ENCODE measurements at places on chromosomes 6 and 20.

DNA sequence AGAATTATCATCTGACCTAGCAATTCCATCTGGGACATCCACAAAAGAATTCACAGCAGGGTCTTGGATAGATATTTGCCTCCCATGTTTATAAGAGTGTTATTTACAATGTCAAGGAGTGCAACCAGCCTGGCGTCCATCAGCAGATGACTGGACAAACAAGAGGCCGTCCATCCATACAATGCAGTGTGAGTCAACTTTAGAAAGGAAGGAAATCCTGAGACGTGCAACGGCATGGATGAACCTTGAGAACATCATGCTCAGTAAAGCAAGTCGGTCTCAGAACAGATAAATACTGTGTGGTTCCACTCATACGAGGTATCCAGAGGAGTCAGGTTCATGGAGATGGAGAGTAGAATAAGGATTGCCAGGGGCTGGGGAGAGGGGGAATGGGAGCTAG is 46.4 kb downstream of the FOXF2 start:
- no peak for DNase-seq

GRCh38 chr6:49522710-49523593 is 23.2 kb downstream of the GLYATL3 start:
- DNase-seq = no peak

GRCh38 chr6:11712760-11713159 is 65.8 kb downstream of the ADTRP start:
- DNase-seq = no peak

DNA sequence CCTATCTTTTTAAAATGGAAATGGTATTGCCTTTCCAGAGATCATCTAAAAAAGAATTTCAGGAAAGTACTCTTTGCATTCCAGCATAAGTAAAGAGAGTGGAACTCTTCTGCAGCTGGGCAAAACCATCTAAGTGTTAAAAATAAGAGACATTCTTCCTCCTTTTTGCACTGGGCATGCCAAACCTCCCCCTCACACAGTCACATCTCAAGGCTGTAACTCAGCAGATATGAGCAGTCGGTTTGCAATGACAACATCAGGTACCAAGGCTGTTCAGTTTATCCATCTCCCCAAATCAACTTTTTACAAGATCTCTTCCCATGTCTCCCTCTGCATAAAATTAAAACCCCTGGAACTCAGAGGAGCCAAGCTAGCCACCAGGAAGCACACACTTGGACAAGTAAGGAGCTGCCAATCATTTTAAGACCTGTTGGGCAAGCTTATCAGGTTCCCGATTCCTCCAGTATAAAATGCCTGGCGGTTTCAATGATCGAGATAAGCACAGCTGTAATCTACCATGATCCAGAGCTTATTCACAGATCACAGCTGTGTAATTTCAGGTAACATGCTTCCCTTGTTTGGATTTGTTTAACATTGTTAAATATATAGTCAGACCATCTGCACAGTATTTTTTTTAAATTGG is 23.2 kb downstream of the ID4 start:
- no peak for DNase-seq

- no peak for DNase-seq
These were observed 43.6 kb downstream of the NFATC2 start for GRCh38 chr20:51498765-51499540.

DNA sequence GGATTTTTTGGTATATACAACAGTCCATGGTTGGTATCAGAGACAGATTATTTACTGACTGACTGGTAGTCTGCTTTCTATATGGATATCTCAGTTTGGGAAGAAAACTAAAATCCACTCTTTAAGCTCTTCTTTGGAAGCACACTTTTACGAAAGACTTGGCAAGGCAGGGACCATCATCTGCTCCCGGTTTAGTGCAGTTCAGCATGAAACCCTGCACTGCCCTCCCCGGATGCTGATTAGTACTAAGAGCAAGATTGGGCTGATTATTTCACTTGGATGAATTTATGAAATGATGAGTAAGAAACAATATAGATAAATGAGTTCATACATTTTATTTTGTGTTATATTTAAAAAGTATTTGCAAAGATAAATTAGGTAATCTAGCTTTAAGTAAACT is 56.3 kb downstream of the RGS17 start:
- DNase-seq = no peak

- DNase-seq = no peak
These were observed 459.8 kb upstream of the RUNX2 start for GRCh38 chr6:44868335-44868668.

GRCh38 chr6:116022841-116023445 is 37.7 kb downstream of the FRK start:
- DNase-seq = no peak

- no peak for DNase-seq
These were observed 54.7 kb upstream of the PDE7B start for GRCh38 chr6:135796643-135797305.

DNA sequence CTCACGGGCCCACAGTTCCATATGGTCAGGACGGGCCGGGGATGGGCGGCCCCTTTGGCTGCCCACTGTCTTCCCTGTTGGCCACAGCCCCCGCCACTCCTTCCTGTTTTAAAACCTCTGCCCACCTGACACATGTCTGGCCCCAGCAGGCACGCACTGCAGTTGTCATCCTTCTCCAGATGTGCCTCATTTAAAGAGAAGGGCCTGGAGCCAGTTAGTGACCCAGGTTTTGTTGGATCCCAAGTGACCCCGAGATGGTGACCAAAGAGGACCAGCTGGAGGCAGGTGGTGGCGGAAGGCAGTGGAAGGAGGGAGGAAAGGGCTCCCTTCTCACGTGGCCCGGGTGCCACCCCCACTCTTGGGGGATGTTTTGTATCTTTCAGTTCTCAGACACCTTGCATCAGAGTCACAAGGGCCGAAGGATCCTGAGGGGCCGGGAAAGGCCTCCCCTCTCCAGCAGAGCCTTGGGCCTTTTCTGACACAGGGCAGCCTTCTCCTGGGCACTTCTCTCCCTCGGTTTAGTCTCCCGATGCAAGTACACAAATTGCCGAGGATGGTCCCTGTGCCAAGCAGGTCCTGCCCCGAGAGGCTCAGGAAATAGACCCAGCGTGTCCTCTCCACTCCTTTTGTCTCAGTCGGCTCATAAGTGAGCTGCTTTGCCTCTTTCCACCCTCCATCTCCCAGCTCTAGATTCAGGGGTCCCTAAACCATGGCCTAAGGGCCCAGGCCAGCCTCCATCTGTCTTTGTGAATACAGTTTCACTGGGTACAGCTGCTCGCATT is 117.6 kb downstream of the SULF2 start:
- no peak for DNase-seq

- no peak for DNase-seq
These were observed 171.9 kb downstream of the JARID2 start for GRCh38 chr6:15417811-15418210.

- DNase-seq = no peak
These were observed 128.9 kb downstream of the KIF13A start for GRCh38 chr6:17858584-17858983.

GRCh38 chr6:43983191-43983590 is 144.1 kb downstream of the MRPL14 start:
- no peak for DNase-seq

DNA sequence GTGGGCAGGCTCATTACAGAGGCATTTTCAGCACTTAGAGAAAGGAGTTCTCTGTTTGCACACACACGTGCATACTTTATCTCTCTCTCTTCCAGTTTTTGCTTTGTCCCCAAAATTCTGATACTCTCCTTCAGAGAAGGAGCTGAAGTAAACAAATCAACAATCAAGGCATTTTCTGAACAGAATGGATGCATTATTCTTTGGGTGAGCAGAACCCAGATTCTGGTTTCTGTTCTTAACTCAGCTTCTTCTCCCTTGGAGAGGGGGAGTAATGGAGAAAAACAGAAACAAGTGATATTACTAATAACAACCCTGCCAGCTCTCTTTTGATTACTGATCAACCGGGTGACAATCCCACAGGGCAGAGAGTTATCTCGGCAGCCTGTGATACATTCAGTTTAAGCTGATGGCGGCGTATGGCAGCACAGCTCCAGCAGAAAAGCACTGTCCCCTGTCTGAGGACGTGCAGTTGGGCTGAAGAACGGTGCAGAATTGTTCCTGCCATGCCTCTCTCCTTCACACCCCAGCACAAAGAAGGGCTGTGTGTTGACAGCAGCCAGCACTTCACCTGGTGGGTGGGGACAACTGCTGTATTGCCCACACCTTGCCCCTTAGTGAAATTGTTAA is 47.3 kb upstream of the SASH1 start:
- no peak for DNase-seq

GRCh38 chr6:149445095-149445466 is 39.7 kb downstream of the ZC3H12D start:
- DNase-seq = no peak

- no peak for DNase-seq
These were observed 27.4 kb downstream of the MGME1 start for GRCh38 chr20:17995967-17996819.

DNA sequence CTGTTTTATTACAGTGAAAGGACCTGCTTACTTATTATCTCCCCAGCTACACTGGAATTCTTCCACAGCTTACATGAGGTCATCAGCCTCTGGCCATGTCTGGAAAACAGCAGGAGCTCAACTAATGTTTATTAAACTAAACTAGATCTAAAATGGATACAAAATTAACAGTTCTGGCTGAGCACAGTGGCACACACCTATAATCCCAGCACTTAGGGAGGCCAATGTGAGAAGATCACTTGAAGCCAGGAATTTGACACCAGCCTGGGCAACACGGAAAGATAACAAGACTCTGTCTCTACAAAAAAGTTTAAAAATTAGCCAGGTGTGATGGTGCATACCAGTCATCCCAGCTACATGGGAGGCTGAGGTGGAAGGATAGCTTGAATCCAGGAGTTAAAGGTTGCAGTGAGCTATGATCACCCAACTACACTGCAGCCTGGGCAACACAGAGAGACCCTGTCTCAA is 220.8 kb upstream of the MARCKS start:
- no peak for DNase-seq

DNA sequence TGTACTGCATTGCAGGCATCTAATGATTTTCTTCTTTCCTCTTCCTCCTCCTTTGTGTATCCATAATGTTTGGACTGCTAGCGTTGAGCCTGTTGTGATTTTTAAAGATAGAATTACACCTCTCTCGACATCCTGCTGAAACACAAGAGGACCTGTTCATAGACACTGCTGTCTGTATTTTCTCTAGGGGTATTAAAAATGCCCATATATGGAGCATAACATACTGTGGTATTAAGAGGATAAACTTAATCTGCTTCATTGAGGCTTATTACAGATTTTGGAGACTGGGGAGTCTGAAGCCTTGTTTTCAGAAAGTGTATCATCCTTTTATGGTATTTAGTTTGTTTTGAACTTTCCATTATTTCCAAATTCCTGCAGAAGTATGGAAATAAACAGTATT is 414.3 kb downstream of the CDKAL1 start:
- no peak for DNase-seq

- DNase-seq = no peak
These were observed 27.8 kb downstream of the TNFAIP3 start for GRCh38 chr6:137894779-137895385.

DNA sequence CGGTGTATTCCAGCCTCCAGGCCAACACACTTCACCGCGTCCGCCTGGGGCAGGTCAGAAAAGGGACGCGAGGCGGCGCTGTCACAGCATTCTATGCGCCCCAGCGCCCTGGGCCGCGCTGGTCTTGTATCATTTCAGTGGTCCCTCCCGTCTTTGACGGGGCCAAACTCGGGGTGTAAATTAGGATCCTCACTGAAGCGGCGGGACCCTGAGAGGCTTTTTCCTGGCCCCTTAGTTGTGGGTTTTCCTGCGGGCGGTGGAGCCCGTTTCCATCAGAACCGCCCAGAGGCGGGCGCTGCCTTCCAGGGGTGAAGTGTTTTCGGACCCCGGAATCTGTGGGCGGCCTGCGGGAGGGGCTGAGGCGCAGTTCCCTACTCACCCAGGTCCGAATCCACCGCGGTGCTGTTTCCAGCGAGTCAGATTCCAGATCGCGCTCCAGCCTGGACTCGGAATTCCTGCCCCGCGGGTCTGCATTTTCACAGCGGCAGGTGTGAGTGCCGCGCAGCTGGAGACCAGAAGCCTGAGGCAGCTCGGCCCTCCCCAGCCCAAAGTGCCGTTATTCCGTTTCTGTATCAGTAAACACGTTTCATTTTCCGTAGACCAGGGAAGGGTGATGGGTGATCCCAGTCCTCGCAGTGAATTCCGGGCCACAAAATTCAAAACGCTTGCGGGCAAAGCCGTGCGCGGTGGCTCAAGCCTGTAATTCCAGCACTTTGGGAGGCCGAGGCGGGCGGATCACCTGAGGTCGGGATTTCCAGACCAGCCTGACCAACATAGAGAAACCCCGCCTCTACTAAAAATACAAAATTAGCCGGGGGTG is 3.9 kb upstream of the MICB start:
- DNase-seq = no peak

GRCh38 chr20:31833130-31833930 is 12.1 kb downstream of the FOXS1 start:
- no peak for DNase-seq

DNA sequence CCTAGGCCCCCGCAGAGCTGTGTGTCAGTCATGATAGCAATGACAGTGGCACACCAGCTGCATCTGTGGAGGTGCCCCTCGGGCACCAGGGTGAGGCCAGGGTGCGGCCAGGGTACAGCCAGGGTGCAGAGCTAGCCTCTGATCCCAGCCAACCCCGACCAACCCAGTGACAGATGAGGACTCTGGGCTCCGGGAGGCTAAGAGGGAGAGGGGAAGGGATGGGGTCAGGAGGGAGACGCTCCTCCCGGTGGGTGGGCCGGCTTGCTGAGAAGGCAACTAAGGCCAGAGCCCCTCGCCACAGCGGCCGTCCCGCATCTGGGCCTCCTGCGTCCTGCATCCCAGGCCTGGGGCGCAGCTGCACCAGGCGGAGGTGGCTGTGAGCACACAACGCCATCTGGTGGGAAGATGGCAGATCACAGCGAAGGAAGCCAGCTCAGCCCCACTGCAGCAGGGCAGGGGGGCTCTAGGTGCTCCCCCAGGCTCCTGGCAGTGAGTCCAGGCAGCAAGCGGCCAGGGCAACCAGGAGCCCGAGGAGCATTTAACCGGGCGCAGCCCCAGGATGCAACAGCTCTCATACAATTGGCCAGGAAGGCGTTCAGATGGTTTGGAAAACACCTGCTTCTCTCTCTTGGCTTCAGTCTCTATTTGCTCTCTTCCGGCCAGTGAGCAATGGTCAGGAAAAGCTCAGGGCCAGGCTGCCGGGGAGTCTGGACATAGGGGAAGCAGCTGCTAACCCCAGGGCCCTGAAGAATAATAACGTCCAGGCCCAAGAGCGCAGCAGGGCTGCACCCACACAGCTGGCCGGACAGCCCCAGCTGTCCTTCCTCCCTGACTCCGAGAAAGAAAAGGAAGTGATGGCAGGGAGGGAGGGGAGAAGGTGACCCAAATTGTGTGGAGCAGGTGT is 169.4 kb downstream of the TAF4 start:
- no peak for DNase-seq

DNA sequence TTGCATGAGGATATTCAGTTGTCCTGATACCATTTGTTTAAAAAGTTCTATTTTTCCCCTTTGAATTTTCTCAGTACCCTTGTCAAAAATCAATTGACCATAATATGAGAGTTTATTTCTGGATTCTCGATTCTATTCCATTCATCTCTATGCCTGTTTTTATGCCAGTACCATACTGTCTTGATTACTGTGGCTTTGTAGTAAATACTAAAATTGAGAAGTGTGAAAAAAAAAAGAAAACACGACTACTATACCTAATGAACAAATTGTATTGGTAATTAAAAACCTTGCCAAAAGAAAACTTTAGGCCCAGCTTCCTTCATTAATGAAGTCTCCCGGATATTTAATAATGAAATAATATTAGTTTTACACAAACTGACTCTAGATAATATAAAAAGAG is 185.7 kb downstream of the TBC1D7 start:
- DNase-seq = no peak

- DNase-seq = no peak
These were observed 139.1 kb upstream of the LAMP5 start for GRCh38 chr20:9375221-9375681.

GRCh38 chr6:79231101-79231500 is 3.4 kb downstream of the HMGN3 start:
- DNase-seq = no peak

Measured in cortex of kidney (tissue), 1 donor.